Activated CD4-positive, alpha-beta T cell treated with anti-CD3 and anti-CD28 coated beads, Interleukin-2, Interleukin-4, amounts not matched to agents 100 ng/mL and 50 ng/mL, durations not matched to agents 16 hours and 8 hours (primary cell): ENCODE measurements at places on chromosomes 2 and 18.

- no peak for DNase-seq
These were observed 16.4 kb upstream of the TXNL4A start for GRCh38 chr18:80004600-80005342.

DNA sequence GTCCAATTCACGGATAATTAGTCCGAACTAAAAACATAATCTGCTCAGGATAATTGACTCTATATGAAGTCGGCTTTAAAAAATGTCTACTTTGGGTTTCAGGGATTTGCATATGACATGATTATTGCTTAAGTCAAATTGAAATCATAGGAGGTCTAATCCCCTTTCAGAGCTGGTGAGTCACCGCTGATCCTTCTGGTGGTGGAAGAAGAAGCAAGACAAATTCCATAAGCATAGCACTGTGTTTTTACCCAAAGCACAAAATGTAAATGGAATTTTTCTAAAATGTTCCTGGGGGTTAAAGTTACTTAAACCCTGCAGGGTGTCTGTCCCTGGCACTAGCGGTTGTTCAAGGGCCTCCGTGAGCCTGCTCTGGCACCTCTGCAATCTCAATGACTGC is 460.2 kb downstream of the LRATD1 start:
- no peak for DNase-seq

DNA sequence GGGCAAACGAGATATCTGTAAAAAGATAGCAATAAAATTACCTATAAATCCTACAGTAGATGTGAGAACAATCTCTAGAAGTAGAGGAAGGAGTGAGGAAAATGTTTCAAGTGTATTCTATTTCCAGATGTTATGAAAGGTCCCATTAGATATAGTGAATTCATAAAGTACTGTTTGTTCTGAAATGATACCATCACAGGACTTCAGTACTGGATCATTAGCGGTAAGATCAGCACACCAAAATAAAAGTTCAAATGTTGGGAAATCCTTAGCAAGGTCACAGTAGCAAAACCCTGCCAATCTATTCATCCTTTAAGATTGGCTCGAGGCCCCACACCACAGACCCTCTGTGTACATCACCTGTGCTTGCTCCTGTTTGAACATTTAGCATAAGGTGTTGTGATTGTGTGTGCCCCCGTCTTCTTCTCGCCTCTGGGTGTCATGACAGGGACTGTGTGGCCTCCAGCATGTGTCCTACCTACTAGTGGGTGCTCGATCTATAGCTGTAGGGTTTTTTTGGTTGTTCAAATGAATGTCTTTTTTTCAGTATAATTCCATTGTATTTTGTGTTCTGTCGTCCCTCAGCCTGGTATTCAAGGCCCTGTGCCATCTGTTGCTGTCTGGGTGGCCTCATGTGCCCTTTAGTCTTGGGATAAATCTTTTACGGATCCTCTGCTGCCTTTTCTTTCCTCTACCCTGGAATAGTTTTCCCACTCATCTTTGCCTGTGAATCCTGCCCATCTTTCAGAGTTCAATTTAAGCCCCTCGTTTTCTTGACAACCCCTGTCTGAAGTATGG is 9.1 kb downstream of the MFSD6 start:
- no peak for DNase-seq

DNA sequence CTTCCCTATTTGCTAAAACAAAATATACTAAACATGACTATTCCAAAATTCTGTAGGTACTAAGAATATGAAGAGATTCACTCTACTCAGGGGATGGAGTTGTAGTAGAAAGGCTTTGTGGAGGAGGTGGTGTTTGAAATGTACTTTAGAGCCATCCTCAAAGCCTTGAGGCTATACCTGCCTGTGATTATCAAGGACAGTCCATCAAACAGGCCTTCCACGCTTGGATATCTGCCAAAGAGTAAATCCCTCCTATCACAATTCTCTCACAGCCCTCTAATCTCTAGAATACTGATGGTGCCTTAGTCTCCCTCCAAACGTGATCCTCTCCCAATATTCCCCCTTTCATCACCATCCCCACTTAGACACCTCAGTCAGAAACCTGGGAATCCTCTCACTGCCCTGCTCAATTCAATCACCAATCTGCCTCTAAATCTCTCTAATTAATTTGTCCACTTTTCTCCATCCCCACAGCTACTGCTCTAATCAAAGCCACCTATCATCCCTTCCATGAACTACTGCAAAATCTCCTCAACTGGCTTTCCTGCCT is 13.1 kb downstream of the SOS1 start:
- DNase-seq = no peak

DNA sequence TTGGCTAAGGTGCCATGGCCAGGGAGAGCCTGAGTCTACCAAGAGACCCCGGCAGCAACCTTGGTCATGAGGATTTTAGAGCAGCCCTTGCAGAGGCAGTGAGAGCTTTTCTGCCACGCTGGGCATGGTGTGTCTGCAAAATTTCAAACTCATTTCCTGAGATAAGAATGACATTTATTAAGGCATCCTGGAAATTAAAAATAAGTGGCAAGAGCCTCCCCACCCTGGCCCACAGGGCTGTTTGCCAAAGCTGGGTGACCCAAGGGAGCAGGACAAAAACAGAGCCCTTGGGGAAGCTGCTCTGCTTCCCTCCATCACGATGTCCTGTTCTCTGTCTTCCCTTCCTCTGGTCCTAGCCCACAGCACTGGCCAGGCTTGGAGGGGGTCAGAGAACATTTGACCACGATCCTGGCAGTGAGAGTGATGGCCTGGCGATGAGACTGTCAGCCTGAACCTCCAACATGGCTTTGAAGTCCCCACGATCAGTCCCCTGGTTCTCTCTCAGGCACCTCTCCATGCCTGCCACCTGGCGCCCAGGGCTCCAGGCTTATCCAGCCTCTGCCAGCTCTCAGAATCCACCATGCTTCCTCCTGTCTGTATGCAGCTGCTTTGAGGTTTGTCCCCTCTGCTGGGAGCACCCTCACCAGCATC is 68.9 kb upstream of the RMDN2 start:
- no peak for DNase-seq

DNA sequence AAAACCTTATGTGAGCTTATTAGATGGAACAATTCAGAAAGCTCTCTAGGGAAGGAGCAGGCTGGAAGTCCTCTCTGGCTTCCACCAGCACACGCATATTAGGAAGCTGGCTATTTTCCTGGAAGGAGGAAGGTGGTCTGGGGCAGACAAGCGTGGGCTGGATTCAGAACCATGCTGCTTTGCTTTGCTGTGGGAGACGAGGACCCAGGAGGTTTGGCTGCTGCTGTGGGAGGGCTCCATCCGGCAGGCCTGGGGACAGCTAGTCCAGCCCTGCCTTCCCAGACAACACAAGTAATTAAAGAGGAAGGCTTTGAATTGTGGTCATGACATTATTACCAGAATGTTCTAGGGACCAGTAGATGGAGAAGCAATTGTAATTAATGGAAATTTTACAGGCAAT is 238.8 kb upstream of the MYT1L start:
- DNase-seq = no peak

- DNase-seq = no peak
These were observed 708.6 kb downstream of the CCDC85A start for GRCh38 chr2:56892382-56892781.

GRCh38 chr18:74840492-74841167 is 243.0 kb downstream of the ZNF407 start:
- peak; percentile 4 for DNase-seq

DNA sequence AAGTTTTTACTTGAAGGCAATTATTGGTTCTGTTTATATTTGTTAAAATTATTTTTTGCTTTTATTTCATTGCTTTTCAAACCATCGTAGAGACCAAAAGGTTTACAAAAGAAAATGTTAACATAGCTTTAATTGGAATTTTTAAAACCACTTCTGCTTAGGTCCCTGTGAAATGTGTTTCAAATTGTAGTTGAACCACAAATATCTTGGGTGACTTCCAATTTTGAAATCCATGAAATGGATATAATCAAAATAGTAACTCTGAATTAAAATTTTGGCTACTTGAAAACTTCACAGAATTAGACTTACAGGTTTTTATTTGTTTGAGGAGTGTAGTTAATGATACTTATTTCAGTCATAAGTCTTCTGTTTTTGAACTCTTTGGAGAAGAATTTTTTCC is 3.1 kb upstream of the SPAG16 start:
- DNase-seq = no peak

GRCh38 chr2:203453858-203454451 is 81.1 kb downstream of the RAPH1 start:
- peak; percentile 54 for DNase-seq

DNA sequence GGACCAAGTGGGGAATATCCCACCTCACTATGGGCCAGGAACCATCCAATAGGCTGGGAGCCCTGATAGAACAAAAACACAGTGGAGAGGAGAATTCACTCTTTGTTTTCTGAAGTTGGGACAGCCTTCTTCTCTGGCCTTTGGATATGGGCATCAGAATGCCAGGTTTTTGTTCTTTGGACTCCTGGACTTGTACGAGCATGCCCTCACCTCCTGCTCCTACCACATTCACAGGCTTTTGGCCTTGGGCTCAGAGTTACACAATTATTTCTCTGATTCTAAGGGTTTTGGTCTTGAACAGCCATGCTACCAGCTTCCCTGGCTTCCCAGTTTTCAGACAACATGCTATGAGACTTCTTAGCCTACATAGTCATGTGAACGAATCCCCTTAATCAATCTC is 732.9 kb upstream of the VRK2 start:
- no peak for DNase-seq

- no peak for DNase-seq
These were observed 2.0 kb upstream of the ANKRD62 start for GRCh38 chr18:12091538-12092141.

DNA sequence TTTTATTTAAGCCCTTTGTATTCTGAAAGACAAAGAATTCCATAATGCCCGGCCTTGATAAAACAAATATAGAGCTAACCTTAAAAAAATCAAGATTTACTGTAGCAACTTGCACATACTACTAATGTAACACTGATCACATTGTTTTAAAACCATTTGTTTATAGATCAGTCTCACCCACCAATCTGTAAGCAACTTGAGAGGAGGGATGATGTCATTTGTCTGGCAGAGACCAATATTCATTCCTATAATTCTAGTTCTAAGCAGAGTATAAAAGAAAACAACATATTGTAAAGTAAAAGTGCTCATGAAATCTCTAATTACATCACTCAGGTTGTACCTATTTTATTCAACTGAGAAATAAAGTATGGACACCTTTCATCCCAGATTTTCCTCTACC is 380.6 kb downstream of the TGIF1 start:
- no peak for DNase-seq

DNA sequence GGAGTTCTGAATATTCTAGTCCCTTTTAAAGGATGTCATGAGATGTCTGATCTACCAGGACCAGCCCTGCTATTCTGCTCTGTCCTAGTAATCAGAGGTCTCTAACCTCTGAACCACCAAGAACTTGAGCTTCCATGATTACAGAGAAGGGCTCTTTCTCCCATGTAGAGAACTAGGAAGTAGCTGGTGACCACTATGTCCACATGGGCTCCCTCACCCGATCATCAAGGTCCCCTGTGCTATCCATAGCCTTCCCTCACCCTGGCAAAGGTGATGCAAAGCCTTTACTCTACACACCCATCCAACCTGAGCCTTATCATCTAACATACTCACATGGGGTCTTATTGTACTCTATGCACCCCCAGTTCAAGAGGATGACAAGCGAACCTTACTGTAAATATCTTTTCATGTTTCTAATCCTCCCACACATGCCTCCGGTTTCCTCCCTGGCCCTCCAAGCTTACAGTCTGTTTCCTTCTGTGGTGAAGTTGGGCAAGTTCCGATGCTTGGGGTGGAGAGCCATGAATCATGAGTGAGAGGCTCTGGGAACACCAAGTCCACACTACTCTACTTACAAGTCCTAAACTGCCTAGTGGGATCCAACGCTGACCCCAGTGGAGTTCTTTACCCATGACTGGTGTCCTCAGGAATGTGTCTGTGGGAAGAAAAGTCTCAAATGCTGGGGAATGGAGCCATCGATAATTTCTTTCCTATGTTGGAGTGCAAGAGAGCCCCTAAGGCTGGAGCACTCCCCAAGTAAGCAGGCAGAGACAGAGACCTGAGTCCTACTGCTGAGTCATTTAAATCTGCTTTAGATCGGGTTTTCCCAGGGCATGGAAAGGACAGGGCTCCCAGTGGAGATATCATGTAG is 73.3 kb upstream of the KLF7 start:
- DNase-seq = no peak

- no peak for DNase-seq
These were observed 220.2 kb downstream of the SUCLG1 start for GRCh38 chr2:84238907-84239306.

DNA sequence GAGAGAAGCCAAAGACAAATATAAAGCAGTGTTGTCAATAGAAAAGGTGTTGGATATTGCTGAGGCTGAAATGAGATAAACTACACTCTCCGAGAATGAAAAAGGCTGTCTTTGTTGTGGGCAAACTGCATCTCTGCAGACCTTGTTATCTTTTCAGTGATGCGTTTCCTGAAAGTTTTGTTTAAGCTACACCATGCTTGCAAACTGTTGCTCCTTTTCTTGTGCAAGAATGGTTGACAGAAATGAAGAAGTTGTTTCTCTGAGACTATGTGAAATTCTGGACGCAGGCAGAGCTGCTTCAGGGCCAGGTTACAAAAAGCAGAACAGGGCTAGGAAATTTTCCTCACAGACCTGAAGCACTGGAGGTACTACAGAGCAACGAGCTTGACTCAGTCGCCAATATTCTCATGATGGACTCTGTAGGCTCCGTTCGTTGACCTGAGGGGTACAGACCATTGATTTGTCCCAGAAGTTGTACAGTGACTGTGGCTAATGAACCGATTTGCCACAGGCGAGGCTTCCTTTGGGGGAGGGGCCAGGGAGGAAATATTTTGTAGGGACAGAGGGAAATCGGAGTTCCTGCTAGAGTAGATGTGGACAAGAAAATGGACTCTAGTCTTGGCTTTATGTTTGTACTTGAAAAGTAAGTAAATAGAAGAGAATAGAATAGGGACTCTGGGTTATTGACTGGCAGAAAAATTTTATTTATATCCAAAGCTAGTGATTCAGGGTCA is 3.5 kb upstream of the ATL2 start:
- DNase-seq = peak; percentile 24

DNA sequence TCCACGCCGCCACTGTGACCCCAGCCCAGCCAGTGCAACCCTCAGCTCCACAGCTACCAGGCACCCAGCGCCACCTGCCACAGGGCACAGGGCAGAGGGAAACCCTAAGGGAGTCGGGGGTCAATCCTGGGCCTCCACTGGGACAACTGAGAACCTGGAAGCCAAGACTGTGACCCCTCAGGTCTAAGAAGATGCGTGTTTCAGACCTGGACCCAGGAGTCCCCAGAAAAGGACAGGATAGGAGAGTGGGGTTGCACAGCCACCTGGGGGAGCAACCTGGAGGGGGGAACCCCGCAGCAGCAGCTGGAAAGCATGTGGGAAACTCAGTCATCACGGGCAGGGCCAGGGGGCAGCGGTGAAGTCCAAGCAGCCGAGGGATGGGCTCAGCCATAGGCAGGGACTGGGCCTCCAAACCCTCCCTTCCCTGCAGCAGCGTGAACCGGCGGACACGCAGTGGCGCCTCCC is 4.1 kb downstream of the ESPNL start:
- no peak for DNase-seq
